ENCODE measurements at places on chromosomes 11 and 22.

- no peak for DNase-seq
Measured at GRCh38 chr11:12556155-12556554, 118.1 kb upstream of the TEAD1 start.

- DNase-seq: no peak
Measured at GRCh38 chr22:44955102-44955501, 54.7 kb downstream of the PHF21B start.

- DNase-seq: no peak
Measured at GRCh38 chr11:66070604-66071380, 720 bp downstream of the PACS1 start.

DNA sequence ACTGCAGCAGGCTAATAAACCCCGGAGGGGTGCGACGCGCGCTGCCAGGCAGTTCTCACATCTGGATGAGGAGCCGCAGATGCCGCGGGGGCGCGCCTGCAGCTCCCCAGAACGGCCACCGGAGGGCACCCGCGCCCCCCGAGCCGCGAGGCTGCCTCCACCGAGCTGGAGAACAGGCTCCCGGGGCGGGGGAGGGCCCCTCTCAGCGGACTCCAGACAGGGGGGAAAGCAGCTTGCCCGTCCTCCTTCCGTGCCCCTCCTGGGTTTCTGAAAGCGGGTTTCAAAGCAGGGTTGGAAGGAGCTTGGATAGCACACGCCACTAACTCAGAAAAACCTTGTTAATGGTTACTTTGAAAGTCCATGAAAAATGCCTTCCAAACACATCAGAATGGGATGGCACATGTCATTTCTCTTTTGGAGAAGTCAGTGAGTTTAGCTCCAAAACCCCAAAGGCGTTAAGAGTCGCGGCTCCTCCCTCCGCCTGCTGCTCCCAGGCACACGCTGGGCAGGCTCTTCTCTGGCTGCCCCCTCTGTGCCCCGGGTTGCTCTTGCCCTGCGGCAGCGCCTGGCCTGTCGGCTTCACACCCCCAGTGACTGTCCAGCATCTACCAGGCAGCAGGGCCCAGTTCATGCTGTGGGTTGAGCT lies 317.8 kb downstream of the NTM start:
- no peak for DNase-seq

DNA sequence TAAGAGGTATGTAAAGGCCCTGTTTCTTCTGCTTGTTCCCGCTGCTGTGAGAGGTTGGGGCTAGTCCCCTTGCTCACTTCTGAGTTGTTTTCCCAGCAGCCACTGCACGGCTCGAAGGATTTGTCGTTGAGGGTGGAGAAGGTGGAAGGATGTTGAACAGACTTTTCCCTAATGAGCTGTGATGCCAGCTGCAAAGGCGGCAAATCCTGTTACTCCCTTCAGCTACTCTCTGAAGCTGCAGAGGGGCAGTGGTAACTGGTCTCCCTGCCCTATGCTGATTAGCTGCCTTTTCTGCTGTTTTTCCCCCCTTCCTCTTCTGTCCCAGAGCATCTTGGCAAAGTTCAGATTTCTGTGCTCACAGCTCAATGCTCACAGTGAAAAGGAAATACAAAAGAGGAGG lies 90.4 kb upstream of the SLC25A18 start:
- DNase-seq: no peak

DNA sequence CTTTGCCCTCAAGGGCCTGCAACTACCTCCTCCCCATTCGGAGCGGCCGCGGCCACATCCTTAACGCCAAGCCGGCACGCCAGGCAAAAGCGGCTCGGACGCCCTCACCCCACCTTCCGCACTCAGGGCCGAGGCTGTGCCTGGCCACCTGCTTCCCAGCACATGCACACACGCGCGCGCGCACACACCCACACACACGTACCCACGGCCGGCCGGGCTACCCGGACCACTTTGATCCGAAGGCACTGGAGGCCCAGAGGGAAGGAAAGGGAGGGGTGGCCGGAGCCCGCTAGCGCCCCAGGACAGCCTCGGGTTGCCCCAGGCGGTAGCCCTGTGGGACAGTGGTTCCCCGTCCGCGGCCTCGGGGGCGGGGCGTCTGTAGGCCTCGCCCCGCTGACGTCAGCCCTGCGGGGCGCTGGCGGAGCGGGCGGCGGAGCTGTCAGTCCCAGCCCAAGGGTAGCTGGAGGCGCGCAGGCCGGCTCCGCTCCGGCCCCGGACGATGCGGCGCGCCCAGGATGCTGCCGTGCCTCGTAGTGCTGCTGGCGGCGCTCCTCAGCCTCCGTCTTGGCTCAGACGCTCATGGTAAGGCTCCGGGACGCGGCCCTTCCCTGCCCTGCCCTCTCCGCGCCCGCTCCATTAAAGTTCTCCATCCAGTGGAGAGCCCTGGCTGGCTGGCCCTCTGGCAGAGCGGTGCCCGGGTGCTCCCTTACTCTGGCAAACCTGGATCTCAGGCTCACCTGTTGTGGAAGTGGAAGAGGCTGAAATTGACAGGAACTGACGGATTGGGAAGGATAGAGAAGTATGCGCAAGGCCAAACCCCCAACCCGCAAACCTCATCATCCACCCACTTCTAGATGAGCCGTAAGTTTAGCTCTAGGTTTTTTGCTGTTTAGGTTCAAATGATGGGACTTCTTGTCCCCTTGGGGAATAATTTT lies at the start of gene IL10RA:
IL10RA (plus strand) TSS at position 442 of the 935 bp plus-strand sequence; CDS start at position 516, 74 bp downstream.
- DNase-seq: peak; percentile 98

DNA sequence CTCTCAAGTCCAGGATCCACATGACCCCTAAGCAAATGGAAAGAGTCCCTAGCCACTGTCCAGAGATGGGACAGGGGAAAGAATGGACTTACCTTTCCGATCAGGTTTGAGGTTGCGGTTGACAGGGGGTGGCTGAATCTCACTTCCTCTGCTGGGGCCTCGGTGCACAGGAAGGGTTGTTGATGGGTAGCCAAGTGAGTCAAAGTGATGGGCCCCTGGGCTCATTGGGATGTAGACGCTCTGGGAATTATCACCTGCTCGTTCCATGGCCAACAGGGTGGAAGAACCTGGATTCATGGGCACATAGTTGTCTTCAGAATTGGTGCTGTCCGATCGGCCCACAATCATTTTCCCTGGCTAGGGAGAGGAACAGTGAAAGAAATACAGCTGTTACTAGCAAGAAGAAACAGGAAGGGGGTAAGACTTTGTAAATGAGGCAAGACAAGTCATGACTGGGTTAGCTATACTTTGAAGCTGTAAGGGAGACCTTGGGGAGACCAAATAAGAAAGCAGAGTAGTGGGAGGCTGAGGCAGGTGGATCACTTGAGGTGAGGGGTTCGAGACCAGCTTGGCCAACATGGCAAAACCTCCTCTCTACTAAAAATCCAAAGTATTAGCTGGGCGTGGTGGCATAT lies 34.7 kb downstream of the USP35 start:
- no peak for DNase-seq

DNA sequence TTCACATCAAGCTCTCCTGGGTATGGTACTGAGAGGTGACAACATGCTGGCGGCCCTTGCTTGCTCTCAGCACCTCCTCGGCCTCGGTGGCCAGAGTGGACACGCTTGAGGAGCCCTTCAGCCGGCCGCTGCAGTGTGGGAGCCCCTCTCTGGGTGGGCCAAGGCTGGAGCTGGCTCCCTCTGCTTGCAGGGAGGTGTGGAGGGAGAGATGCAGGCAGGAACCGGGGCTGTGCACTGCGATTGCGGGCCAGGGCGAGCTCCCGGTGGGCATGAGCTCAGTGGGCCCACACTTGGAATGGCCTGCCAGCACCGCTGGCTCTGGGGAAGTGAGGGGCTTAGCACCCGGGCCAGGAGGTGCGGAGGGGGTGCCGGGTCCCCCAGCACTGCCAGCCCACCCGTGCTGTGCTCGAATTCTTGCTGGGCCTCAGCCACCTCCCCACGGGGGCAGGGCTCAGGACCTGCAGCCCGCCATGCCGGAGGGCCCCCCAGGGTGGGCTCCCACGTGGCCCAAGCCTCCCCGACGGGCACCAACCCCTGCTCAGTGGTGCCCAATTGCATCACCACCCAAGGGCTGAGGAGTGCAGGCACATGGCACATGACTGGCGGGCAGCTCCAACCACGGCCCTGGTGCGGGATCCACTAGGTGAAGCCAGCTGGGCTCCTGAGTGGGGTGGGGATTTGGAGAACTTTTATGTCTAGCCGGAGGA lies 106.2 kb downstream of the RAB38 start:
- no peak for DNase-seq

DNA sequence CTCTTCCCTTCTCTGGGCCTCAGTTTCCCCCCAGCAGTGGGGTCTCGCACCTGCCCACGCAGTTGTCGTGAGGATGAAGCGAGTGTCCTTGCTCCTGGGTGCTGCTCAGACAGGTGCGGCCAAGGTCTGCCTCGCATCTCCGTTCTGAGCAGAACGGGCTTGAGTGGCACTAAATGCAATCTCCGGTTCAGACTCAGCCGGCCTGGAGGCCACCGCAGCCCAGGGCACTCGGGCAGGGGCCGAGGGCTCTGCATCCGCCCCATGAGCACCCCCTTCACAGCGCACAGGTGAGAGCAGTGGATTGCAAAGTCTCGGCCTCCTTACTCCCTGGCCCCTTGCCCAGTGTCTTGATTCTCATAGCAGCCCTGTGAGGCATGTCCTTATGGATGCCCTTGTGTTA lies 30.1 kb upstream of the SLC22A12 start:
- no peak for DNase-seq

DNA sequence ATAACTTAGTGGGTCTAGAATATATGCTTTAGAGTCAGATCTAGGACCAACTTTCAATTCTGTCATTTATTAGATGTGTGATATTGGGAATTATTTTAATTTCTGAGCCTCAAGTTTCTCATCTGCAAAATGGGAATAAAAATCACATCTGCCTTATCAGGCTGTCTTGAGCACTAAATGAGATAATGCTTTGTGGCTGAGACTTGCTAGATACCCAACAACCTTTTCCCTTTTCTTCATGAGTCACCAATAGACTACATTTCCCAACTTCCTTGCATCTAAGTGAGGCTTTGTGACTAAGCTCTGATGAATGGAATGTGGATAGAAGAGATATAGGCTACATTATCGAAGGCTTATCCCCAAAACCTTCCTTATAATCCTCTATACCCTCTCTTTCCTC lies 220.7 kb upstream of the SESN3 start:
- no peak for DNase-seq

GRCh38 chr11:105092256-105093239 lies 47.0 kb downstream of the CARD18 start:
- no peak for DNase-seq

- DNase-seq: no peak
Measured at GRCh38 chr22:39395936-39396796, 3.4 kb upstream of the TAB1 start.

Measured in D721Med (cell line).